ENCODE measurements at places on chromosomes 6 and 20.
A peak's percentile ranks its signal among the peaks of the same experiment; 100 is the strongest.

- DNase-seq, result no peak
Observed at GRCh38 chr20:50806126-50806768, 11.4 kb downstream of the BCAS4 start.

DNA sequence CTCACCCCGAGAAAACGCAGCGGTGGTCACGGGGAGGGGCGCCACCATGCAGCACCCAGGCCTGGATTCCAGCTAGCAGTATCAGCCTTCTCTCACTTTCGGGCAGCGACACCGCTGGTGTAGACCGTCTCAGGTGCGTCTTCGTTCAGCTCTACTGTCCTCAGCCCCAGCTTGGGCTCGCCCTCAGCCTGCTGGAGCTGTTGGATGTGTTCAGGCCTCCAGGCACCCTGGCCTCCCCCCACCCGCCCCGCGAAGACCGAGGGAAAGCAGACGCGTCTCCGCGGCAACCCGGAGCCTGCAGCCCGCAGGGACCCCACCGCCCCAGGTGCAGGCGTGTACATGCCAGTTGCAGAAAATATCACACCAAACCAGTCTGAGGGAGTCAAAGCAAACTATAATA, 60.8 kb upstream of the CARMIL1 start:
- DNase-seq, result no peak

GRCh38 chr6:119978274-119978889, 628.8 kb upstream of the MAN1A1 start:
- no peak for DNase-seq

DNA sequence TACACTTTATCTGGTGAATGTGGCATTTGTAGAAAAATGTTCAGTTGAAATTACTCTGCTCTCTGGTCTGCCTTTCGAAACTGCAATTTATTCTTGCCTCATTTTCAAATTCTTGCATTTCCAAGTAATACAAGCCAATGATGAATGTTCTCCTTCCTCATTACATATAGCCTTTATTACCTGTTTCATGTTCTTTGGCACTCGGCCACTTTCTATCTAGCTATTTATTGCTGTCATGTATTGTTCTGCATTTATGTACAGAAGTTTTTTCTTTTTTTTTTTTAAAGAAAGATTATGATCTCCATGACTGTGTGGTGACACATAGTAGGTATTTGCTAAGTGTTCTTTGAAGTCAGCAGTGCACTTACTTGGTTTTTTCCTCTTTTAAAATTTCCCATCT, 261.4 kb downstream of the ZFAND3 start:
- no peak for DNase-seq

DNA sequence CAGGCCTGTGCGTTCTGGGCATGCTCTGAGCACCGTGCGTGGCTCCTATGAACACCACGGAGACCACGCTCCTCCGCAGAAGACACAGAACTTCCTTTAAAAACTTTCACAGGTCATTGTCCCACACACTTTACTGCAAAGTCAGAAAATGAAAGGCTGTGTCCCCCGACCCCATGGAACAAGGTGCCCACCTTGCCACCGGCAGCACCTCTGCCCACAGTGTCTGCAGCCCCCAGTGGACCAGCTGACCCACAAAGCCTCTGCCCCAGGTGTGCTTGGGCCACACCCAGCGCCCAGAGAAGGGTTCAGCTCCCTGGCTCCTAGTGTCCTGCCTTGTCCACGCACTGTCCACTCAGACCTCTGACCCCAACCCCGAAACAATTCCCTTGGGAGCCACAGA, 8.7 kb downstream of the TAF4 start:
- DNase-seq, result peak; percentile 38

- DNase-seq, result no peak
Observed at GRCh38 chr6:10886691-10887502, at the start of gene SYCP2L. SYCP2L (plus strand) TSS chr6:10887052; CDS start chr6:10887127, 75 bp downstream.

DNA sequence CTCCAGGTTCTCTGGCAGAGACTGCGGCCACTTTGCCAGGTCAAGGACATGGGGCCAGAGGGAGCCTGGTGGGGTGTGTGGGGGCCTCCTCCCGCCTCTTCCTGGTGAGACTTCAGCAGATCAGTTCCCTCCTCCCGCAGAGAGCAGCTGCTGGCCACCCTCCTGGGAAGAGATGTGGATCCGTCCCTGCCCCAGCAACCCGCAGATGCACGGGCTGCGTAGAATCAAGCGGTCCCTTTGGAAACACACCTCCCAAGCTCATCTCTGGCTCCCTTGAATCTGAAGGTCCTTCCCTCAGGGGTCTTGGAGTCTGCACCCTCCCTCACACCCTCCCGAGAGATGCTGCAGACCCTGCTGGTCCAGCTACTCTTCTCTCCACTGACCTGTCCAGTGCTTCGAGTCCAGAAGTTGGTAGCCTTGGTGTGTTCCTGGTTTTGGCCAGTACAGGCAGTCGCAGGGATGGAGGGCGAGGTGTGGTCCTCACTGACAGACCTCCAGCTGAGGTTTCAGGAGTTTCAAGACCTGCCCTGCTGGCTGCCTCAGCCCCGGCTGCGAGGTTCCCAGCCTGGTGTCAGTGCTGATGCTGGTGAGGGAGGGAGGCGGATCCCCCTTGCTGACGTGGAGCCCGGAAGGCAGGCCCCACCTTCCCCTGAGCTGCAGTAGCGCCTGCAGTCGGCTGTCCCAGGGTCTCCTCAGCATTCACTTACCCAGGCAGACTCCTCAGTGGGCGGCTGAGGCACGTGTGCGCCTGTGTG, at the start of gene NPBWR2:
Gene NPBWR2 (minus strand): TSS at position 585 of the 755 bp plus-strand sequence. CDS start 734 bp downstream, outside the sequence.
- peak; percentile 56 for DNase-seq

GRCh38 chr20:7770578-7770977, 169.7 kb downstream of the HAO1 start:
- DNase-seq, result no peak

GRCh38 chr6:41454189-41454789, 91.9 kb upstream of the FOXP4 start:
- no peak for DNase-seq

- no peak for DNase-seq
Observed at GRCh38 chr6:55617272-55617671, 38.3 kb upstream of the HMGCLL1 start.

DNA sequence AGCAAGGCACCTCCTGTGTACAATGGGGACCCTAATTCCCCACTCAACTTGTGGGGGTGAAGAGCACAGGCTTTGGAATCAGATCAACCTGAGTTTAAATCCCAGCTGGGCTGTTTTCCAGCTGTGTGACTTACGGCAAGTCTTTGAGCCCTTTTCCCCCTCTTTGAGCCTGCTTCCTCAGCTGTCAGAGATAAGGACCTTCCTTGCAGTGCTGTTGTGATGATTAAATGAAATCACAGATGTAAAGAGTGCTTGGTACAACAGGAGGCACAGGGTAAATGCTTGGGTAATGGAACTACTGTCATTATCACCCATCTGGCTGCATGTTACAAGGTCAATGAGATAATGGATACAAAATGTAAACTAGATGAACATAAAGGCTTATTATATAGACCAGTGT, 3.2 kb downstream of the SNX21 start:
- DNase-seq, result no peak

GRCh38 chr6:148463671-148464070, 121.0 kb downstream of the SASH1 start:
- no peak for DNase-seq

Data from upper lobe of right lung (tissue), 1 donor.